ENCODE measurements at places on chromosomes 1 and 21. TPM values are rescaled to one million over a fixed set of nuclear protein-coding genes. Genes with fewer than 3 reads are reported as not detected.
A peak's percentile ranks its signal among the peaks of the same experiment; 100 is the strongest.

DNA sequence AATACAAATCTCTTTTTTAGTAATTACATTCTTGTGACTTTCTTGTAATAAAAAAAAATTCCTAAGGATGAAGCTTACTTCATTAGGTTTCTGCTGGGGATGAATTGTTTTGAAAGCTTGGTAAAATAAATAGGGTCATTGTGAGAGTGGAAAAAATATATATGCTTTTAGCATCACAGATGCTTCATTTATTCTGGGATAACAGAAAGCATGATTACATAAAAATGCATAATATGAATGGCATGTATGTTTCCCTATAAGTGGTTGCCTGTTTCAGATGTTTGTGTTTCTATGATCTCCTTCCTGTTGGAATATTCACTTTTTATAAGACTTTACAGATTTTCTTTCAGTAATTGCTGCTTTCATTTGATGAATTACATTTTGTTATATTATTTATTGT lies 42.3 kb downstream of the HMCN1 start:
- no peak for DNase-seq

- no peak for DNase-seq
These were observed 302.8 kb upstream of the ADAMTS5 start for GRCh38 chr21:27269644-27270043.

S100A7 gene
- total RNA-seq, result not detected

- no peak for DNase-seq
These were observed 169.9 kb downstream of the HS2ST1 start for GRCh38 chr1:87084244-87084836.

DNA sequence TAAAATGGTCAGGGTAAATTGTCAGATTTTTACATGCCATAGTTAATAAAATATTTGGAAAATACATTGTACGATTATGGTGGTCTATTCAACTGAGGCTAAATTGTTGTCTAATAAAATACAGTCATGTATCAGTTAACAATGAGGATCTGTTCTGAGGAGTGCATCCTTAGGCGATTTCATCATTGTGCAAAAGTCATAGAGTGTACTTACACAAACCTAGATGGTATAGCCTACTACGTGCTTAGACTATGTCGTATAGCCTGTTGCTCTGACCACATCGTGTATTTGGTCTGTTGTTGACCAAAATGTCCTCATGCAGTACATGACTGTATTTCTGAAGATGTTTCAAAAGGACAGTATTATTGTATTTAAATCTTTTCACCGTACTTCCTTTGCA lies 5.2 kb downstream of the EEIG2 start:
- DNase-seq, result no peak

CDC42BPA gene
- total RNA-seq, result 3.1 TPM

AGT gene
- not detected for total RNA-seq

GRCh38 chr1:67740543-67740942 lies 55.5 kb downstream of the GADD45A start:
- no peak for DNase-seq

DNA sequence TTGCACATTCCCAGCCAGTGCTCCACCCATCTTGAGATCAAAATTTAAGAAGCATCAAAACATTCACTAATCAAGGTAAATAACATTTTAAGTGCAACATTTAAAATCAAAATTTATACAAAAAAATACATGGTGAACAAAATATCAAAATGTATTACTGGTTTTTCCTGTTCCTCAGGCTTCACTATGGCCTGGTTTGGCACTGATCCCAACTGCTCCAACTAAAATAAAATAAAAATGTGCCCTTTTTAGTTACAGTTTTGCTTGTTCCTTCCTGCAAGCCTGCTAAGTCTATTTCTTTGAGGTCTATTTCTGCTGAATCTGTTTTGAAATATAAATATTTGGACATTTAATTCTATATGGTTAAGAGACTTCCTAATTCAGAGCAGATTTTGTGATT lies 54.9 kb downstream of the ADAMTS1 start:
- DNase-seq, result no peak

GRCh38 chr1:92934395-92935378 lies 26.6 kb downstream of the DIPK1A start:
- DNase-seq, result no peak

DNA sequence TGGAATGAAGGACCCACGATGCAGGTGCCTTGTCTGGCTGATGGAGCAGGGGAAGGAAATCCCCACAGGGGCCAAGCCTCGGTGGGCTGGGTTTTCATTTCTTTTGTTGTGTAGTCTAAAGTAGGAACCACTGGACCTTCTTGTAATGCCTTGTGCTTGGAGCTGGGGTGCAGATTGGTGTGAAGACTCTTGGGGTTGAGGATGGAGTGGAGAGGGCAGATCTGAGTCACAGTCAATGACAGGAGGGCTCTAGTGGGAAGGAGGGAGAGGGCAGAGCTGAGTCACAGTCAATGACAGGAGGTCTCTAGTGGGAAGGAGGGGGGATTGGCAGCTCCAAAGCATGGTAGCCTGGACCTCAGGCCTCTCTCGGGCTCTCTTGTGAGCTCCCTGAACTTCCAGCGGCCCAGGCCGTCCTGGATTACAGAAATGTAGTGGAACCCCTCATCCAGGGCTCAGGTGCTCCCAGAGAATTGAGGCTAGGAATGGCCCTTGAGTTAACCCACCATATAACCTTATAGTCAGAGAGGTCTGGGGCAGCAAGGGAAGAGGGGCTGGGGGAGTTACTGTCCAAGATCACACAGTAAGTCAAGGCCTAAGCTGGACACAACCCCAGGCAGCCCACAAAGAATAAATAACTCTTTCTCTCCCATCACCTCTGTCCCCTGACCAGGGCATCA lies 313.8 kb downstream of the MATN1 start:
- DNase-seq, result no peak

GRCh38 chr1:156838972-156839371 lies 19.9 kb downstream of the INSRR start:
- peak; percentile 59 for DNase-seq

MIXL1 gene
- not detected for total RNA-seq

DNA sequence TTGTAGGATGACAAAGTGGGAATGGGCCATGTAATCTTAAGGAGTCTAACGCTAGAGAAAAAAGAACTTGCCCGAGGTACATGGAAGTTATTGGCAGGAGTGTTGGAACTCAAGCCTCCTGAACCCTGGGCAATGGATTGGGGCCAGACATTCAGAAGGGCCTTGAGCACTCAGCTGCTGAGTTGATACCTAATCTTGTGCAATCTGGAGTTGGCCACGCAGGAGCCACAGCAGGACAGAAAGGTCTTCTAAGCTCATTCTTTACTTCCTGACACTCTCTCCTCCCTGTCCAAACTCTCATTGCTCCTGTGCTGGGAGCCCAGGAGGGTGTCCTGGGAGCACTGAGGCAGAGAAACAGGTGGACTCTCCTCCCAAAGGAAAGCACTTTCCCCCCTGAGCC lies 25.1 kb upstream of the CSF1 start:
- DNase-seq, result no peak

GRCh38 chr1:26290882-26291261 lies 11.0 kb downstream of the SH3BGRL3 start:
- no peak for DNase-seq

SPATA1 gene
- 3.2 TPM for total RNA-seq

GRCh38 chr1:65471213-65471833 lies 50.9 kb downstream of the LEPR start:
- no peak for DNase-seq

- DNase-seq, result no peak
These were observed 1.9 kb downstream of the KRTAP10-4 start for GRCh38 chr21:44575307-44576024.

DNA sequence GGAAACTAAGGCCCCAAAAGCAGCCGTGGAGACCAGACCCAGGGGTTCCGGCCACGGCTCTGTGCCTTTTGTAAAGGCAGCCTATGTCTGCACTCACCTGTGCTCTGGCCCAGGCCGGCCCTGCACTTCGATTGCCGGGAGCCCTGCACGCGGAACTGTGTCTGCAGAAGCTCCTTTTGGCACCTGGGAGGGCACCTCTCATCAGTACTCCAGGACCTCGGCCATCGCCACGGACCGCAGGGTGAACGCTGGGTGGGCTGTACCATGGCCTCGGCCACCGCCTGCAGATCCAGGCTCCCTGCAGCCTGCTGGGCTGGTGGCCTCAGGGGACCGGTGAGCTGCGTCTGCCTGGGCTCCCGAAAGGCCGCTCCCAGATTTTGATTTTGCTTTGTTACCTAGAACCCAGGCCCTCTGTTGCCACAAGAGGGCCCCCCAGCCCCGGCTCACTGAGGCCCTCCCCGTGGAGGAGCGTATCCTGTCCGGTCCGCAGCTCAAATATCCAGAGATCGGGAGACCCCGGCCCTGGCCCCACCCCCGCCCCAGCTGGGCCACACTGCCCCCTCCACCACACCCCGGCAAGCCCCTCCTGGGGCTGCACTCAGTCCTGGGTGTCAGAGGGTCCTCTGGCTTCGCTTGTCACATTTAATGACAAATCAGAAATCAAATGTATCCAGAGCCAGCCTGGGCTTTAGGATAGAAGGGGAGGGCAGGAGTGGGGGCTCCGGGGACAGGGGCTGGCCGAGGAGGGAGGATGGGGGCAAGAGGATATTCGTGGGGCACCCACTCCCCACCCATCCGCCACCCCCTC lies 60.2 kb upstream of the PDE9A start:
- peak; percentile 79 for DNase-seq

DNA sequence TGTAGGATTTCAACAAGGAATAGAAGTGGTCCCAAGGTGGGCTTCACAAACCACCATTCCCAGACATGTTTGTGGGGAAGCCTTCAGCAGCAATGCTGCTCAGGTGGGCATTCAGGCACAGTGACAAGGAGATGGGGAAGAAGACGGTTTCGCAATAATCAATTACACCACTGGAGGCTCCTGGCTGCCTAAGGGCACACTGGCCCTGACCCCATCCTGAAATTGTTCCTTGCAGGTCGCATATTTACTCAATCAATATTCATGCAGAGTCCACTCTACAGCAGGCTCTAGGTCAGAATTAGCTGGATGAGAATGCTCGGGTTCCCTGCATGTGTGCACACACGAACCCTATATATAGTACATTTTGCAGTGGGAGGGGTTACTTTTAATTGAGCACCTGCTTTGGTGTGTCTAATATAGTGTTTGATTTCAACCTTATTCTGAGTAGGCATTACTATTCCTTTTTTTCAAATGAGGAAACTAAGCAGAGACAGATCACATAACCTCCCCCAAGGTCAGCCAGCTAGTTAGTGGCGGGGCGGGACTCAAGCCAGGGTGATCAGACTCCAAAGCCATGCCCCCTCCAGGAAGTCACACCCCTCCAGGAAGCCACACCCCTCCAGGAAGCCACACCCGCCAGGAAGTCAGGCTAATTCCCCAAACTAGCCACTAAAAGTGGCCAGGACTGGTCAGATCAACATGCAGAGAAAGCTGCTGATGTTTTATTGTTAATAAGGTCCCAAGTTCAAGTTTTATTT lies 106.5 kb downstream of the HLCS start:
- peak; percentile 61 for DNase-seq

Data from activated CD4-positive, alpha-beta memory T cell treated with anti-CD3 and anti-CD28 coated beads for 36 hours (primary cell).